ENCODE measurements at places on chromosomes 13 and 19.

DNA sequence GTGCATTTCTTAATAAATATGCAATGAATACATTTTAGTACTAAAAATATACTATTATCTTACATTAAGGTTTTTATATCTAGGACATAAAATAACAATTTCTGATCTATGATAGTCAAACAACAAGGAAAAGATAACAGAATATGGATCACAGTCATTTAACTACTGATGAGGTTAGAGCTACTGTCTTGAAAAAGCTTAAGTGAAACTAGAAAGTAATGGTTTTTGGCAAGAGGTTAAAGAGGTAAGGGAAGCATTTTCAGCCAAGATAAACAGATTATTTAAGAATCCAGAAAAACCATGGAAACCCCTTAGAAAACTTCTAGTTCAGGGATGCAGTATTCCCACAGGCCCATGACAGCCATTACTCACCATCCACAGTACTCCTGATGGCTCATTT is 787.4 kb downstream of the DACH1 start:
- DNase-seq = no peak

GRCh38 chr13:21235174-21235573 is 58.7 kb downstream of the MRPL57 start:
- DNase-seq = no peak

DNA sequence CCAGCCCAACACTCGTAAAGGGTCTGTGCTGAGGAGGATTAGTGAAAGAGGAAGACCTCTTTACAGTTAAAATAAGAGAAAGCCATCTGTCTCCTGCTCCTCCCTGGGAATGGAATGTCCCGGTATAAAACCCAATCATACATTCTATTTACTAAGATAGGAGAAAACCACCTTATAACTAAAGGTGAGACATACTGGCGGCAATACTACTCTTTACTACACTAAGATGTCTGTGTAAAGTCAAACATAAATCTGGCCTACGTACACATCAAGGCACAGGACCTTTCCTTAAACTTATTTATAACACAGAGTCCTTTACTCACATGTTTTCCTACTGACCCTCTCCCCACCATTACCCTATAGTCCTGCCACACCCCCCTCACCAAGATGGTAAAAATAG is 3.3 kb downstream of the ZNF350 start:
- DNase-seq = no peak

GRCh38 chr13:57314897-57315520 is 148.0 kb downstream of the PRR20E start:
- no peak for DNase-seq

DNA sequence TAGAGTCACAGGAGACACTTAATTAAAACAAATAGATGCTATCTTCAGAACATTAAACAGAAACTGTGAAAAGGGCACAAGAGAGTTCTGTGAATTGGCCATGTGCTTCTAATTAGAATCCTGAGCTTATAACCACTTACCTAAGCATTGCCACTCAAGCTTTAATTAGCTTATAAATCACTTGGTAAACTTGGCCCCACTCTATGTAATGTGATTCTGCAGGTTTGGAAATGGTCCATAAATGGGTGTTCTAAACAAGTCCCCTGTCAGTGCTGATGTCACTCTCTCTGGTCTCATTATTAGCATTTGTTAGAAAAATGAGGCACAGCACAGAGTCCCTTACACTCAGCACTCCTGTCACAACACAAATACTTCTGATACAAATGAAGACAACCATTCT is 18.0 kb downstream of the ZNF91 start:
- DNase-seq = no peak

- DNase-seq = peak; percentile 30
Observed at GRCh38 chr13:27450921-27451471, 632 bp upstream of the MTIF3 start.

GRCh38 chr19:28836421-28836820 is 376.5 kb downstream of the UQCRFS1 start:
- DNase-seq = no peak

DNA sequence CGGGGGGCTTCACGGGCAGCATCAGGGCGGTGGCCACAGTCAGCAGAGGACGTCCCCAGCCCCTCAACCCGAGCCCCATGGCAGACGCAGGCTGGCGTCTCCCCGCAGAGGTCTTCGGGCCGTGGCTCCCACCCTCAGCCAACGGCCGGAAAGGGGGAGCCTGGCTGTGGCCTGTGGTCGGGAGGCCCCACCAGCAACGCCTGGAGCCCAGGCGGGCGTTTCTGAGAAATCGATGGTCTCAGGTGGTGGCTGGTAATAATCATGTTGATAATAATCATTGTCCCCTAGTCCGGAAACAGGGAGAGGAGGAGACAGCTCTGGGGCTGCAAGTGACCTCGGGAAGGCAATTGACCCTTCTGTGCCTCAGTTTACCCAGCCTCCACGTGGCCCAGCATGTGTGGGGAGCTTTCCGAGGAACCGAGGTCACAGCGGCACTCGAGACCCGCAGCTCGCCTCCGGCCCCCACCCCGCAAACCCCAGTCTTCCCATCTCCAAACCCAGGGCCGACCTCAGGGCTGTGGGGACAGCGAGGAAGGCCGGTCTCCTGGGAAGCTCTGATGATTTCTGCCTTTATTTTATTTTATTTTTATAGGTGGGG is at the start of gene PRSS57:
Gene PRSS57, minus strand, starts transcription at position 101 of the 598 bp plus-strand sequence. Its CDS starts 22 bp downstream, at position 79.
- DNase-seq = no peak

DNA sequence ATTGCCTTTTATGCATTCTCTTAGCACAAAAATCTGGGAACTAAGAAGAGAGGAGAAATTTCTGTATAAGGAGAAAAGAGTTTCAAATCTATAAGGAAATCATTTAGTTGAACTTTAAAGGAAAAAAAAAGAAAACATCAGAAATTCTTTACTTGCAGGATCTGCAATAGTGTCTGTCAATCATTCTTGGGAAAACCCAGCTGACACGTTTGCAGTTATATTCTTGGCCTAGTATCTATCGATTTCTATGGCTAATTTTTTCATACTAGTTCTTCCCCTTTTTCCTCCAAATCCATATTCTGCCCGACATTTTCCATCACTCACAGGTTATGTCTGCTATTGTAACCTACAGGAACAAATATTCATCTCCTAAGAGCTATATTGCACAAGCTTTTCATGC is 160.7 kb downstream of the ABCC4 start:
- no peak for DNase-seq

- DNase-seq = no peak
Observed at GRCh38 chr13:43094901-43095300, 71.5 kb downstream of the DNAJC15 start.

DNA sequence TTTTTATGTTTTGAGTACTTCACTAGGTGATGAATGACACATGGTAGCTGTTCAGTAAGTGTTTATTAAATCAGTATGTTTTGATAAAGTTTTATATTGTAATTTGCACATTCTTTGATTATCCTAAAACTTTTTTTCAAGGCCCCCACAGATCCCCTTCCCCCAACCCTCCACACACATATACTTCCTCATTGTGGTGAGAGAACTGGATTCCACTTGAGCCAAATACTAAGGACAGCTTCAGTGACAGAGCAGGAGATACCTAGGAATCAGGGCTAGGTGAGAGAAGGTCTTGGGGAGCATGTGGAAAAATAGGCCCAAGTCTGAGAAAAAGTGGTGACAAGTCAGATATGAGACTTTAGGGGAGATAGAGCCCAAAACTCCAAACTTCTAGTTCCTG is 174.6 kb downstream of the TDRD3 start:
- DNase-seq = no peak

DNA sequence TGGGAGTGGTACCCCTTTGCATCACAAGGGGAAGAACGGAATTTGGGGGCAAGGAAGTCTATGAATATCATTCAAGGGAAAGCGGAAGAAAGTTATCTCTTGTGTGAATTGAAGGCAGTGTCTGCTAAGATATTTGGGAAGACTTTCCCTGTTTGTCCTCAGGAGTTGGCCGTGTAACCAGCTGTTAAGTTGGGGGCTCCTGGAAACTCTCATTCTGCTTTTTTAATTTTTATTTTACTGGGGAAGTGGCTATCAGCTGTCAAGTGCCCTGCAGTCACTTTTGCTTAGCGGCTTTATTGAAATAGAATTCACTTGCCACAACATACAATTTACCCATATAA is 2.9 kb downstream of the UPF1 start:
- DNase-seq = no peak

DNA sequence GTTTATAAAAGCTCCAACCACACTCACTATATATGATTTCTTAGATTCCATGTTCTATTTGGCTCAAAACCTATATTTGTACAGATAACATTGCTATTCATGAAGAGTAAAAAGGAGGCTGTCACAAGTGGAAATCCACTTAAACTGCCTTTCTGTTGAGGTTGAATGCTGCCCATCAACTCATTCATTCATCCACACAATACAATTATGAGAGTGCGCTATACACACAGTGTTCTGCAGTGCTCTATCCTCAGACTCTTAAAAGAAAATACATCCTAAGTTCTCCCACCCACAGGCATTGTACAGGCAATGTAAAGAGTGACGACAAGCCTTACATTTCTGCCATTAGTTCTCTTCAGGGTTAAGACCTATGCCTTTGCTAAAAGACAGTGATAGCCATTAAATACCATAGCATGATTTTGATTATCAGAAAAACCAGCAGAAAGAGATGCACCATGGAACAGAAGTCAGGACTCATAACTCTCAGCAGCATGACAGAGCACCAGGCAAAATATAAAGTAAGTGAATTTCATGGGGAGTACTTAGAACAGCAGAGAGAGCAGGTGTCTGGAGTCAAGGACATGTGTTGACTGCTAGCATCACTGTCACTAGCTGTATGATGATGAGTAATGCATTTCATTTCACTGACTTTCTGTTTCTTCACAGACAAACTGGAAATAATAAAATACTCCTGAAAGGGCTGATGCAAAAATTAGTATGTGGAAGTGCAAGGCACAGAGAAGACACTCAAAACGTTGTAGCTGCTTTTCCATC is 218.0 kb downstream of the RBM26 start:
- no peak for DNase-seq

- peak; percentile 52 for DNase-seq
Observed at GRCh38 chr13:51895906-51896888, 34.4 kb downstream of the CCDC70 start.
